ENCODE measurements at places on chromosomes 16 and 17. TPM values are rescaled to one million over a fixed set of nuclear protein-coding genes. Genes with fewer than 3 reads are reported as not detected.

CLDN7 gene
- 1.6 TPM for total RNA-seq

CORO1A gene
- 0.71 TPM for total RNA-seq

NHERF1 gene
- total RNA-seq, result 4.3 TPM

PIK3R5 gene
- total RNA-seq, result not detected

TOM1L1 gene
- 14.8 TPM for total RNA-seq

TUBG2 gene
- total RNA-seq, result 5.4 TPM

PRAC2 gene
- total RNA-seq, result 0.46 TPM

CNTROB gene
- 13.4 TPM for total RNA-seq

TNRC6C gene
- total RNA-seq, result 3.4 TPM

MPP2 gene
- total RNA-seq, result 2.0 TPM

ABCC11 gene
- under 0.01 TPM for total RNA-seq

Measured in smooth muscle cell of bladder (primary cell).